ENCODE measurements at places on chromosomes 11 and 22. TPM values are rescaled to one million over a fixed set of nuclear protein-coding genes. Genes with fewer than 3 reads are reported as not detected.

GRCh38 chr11:86291466-86292262 lies 10.4 kb upstream of the HIKESHI start:
- H3K36me3 ChIP-seq = no peaks in the 10 kb centered on the region
- H3K4me1 ChIP-seq = no peaks in the 10 kb centered on the region
- H3K27me3 ChIP-seq = no peaks in the 10 kb centered on the region
- peak; percentile 82 for DNase-seq

GRCh38 chr11:67247946-67248550 lies 18.2 kb upstream of the GRK2 start:
- H3K4me1 ChIP-seq = no peaks in the 10 kb centered on the region
- H3K36me3 ChIP-seq = peaks cover 62% of the 10 kb centered on the region
- H3K4me3 ChIP-seq = no peak overlapping the region
- H3K27ac ChIP-seq = no peak overlapping the region
- DNase-seq = no peak
- H3K27me3 ChIP-seq = no peaks in the 10 kb centered on the region

DNA sequence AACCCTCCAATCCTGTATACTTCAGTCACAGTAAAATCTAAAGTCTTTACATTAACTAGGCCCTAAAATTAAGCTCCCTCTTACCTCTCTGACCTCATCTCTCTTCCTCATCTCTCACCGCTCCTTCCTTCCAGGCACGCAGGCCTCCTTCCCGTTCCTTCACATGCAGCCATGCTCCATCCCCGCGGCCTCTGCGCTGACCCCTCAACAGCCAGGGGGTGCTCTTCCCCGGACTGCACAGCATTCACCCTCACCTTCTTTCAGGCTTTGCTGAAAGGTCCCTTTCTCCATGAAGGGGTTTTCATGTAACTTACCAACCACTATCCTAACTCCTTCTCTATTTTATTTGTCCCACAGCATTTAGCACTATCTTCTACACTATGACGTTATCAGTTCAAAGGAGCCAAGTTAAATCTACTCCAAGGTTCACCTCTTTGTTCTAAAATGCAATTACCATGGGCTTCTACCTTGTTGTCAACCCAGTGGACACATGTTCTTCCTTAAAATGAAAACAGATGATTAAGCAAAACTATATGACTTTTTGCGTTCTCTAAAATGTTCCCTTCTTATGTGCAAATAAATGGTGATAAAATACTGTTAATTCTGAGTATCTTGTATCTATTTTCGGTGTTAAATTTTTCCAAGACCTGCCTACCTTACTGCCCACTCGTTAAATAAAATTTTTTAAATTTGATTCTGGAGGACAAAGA lies 57.8 kb upstream of the APOA1 start:
- peaks cover 26% of the 10 kb centered on the region for H3K36me3 ChIP-seq
- H3K4me3 ChIP-seq = no peak overlapping the region
- DNase-seq = no peak
- H3K27me3 ChIP-seq = no peaks in the 10 kb centered on the region

GRCh38 chr11:9692691-9693090 lies 28.8 kb downstream of the SWAP70 start:
- H3K27me3 ChIP-seq = no peaks in the 10 kb centered on the region
- DNase-seq = no peak
- H3K36me3 ChIP-seq = peaks cover 3% of the 10 kb centered on the region
- no peak overlapping the region for H3K27ac ChIP-seq

- no peak overlapping the region for H3K27ac ChIP-seq
- no peaks in the 10 kb centered on the region for H3K27me3 ChIP-seq
- DNase-seq = no peak
Observed at GRCh38 chr11:64100360-64100759, 64.6 kb downstream of the FLRT1 start.

- H3K4me1 ChIP-seq = peaks cover 88% of the 10 kb centered on the region
- no peak overlapping the region for H3K4me3 ChIP-seq
- H3K27ac ChIP-seq = no peak overlapping the region
- DNase-seq = no peak
- H3K27me3 ChIP-seq = no peaks in the 10 kb centered on the region
Observed at GRCh38 chr22:39526736-39527171, 5.8 kb downstream of the RPS19BP1 start.

DNA sequence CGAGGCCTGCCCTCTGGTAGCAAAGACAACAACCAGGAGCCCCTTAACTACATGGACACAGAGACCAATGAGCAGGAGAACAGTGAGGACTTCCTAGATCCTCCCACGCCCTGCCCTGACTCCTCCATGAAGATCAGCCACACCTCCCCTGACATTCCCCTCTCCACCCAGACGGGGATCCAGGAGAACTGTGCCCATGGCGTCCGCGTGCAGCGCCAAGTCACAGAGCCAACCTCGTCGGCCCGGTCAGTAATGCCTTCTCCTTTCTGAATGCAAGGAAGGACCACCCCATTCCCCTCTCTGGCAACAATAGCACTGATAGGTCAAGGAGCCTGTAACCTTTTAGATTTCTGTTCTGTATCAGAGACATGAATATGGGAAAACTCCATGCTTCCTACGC lies 51.4 kb downstream of the SYT9 start:
- no peak overlapping the region for H3K4me3 ChIP-seq
- H3K36me3 ChIP-seq = peaks cover 4% of the 10 kb centered on the region
- H3K27me3 ChIP-seq = no peaks in the 10 kb centered on the region
- H3K4me1 ChIP-seq = no peaks in the 10 kb centered on the region
- H3K27ac ChIP-seq = no peak overlapping the region

- no peak overlapping the region for H3K27ac ChIP-seq
- H3K27me3 ChIP-seq = no peaks in the 10 kb centered on the region
- no peak overlapping the region for H3K4me3 ChIP-seq
- H3K4me1 ChIP-seq = no peaks in the 10 kb centered on the region
Observed at GRCh38 chr11:113351068-113351450, 36.5 kb upstream of the ANKK1 start.

- DNase-seq = no peak
- peaks cover 7% of the 10 kb centered on the region for H3K4me1 ChIP-seq
- no peak overlapping the region for H3K4me3 ChIP-seq
Observed at GRCh38 chr22:40312050-40312449, 34.2 kb upstream of the ADSL start.

The SLC22A9 gene
- 0.11 TPM for polyA plus RNA-seq

The CD3E gene
- not detected for polyA plus RNA-seq

GRCh38 chr22:28112548-28113043 lies 193.5 kb upstream of the PITPNB start:
- no peak for DNase-seq
- H3K27me3 ChIP-seq = no peaks in the 10 kb centered on the region
- no peak overlapping the region for H3K27ac ChIP-seq
- H3K4me1 ChIP-seq = peaks cover 6% of the 10 kb centered on the region
- peaks cover 4% of the 10 kb centered on the region for H3K36me3 ChIP-seq

The NUMA1 gene
- 166 TPM for polyA plus RNA-seq

DNA sequence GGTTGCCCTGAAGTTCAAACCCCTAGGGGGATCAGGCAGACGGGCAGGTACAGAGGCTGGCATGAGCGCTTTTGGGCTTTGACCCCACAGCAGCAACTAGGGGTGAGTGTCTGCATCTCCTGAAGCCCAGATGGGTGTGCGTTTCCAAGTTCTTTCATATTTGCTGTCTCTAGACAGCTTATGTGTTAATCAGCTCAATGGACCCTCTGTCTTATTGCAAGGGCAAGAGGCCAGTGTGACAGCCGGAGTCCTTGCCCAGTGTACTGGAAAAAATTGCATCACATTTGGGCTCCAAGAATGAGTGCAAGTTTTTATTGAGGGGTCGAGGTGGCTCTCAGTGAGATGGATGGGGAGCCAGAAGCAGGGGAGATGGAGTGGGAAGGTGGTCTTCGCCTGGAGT lies 1863.7 kb upstream of the RAG2 start:
- no peaks in the 10 kb centered on the region for H3K4me1 ChIP-seq
- no peak for DNase-seq
- H3K27ac ChIP-seq = no peak overlapping the region

The APOBEC3B gene
- polyA plus RNA-seq = 2.6 TPM

GRCh38 chr11:126039485-126040271 lies 23.0 kb downstream of the CDON start:
- H3K4me1 ChIP-seq = no peaks in the 10 kb centered on the region
- H3K36me3 ChIP-seq = no peaks in the 10 kb centered on the region
- H3K27me3 ChIP-seq = no peaks in the 10 kb centered on the region
- H3K27ac ChIP-seq = no peak overlapping the region

The SMARCB1 gene
- polyA plus RNA-seq = 183 TPM

- no peak for DNase-seq
- H3K27ac ChIP-seq = no peak overlapping the region
- peaks cover 98% of the 10 kb centered on the region for H3K36me3 ChIP-seq
- H3K27me3 ChIP-seq = no peaks in the 10 kb centered on the region
Observed at GRCh38 chr22:23820748-23821211, 18.0 kb downstream of the DERL3 start.

GRCh38 chr22:45616432-45616831 lies 55.2 kb upstream of the ATXN10 start:
- no peaks in the 10 kb centered on the region for H3K27me3 ChIP-seq
- H3K4me1 ChIP-seq = peaks cover 14% of the 10 kb centered on the region
- H3K4me3 ChIP-seq = no peak overlapping the region
- no peak for DNase-seq
- no peaks in the 10 kb centered on the region for H3K36me3 ChIP-seq
- no peak overlapping the region for H3K27ac ChIP-seq

DNA sequence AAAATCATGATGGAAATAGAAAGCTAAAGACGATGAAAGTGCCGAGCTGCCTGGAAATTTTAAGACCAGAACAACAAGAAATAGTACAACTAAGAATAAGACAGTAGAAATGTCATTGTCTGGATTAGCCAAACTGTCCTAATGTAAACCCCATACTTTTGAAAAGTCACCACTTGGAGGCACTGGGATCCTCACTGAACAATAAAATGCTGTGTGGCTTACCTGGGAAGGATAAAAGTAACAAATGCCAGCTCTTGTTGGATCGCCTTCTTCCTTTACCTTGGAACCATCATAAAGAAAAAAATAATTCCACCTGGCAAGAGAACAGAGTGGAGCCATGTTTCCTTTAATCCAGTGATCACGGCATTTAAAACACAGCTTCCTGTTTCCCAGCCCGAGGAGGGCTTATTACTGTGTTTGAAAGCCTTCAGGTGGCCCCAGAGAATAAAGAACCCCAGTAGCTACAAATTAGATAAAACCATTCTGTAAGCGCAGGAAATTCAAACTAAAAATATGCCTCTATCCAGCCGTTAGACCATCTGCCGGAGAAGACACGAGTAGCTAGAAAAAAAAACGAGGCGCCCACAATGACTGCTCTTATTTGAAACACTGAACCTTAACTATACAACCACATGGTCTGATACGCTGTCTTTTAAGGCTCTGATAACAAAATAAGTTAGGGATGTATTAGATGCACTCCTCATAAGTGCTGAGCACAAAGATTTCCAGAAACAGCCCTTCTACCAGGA lies 4.4 kb downstream of the HPS4 start:
- H3K36me3 ChIP-seq = peaks cover 29% of the 10 kb centered on the region
- H3K4me3 ChIP-seq = peak overlapping the region; percentile 17
- no peak for DNase-seq
- peaks cover 17% of the 10 kb centered on the region for H3K4me1 ChIP-seq
- H3K27ac ChIP-seq = peak overlapping the region; percentile 6

DNA sequence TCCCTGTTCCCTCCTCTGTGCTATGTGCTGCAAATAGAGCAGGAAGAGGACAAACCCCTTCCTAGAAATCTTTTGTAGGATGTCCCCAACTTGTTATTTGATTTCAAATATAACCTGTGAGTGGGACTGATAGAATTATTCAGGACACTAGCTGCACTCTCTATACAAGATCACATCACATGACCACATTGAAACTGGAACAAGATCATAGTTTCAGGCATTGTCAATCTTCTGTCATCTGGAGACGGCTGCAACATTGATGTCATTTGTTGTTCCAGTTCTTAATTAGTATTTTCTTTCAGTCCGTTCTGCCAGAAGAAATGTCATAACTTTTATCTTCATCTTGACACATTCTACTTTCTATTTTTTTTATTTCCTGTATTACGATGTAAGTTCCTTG lies 89.3 kb downstream of the GRIA4 start:
- no peak for DNase-seq
- no peak overlapping the region for H3K27ac ChIP-seq
- H3K36me3 ChIP-seq = no peaks in the 10 kb centered on the region
- no peaks in the 10 kb centered on the region for H3K4me1 ChIP-seq

GRCh38 chr22:23094260-23094659 lies 23.9 kb downstream of the GNAZ start:
- peaks cover 68% of the 10 kb centered on the region for H3K4me1 ChIP-seq
- H3K27ac ChIP-seq = no peak overlapping the region
- no peaks in the 10 kb centered on the region for H3K27me3 ChIP-seq
- peaks cover 63% of the 10 kb centered on the region for H3K36me3 ChIP-seq
- no peak overlapping the region for H3K4me3 ChIP-seq

DNA sequence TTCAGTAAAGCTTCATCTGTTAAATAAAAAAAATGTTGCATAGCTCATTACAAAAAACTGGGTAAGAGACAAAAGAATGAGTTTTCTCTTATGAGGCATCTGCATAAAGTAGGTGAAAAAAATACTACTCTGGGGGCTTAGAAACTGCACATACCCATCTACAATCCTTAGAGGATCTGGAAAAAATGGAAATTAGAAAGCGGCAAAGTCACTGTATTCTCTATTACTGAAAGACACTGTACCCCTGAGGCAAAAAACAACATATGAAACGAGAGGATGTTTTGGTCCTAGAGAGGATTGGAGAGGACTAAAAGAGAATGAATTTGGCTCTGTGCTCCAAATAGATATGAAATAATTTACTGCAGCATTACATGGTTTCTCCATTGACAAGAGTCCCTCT lies 206.7 kb upstream of the PITPNB start:
- H3K27me3 ChIP-seq = no peaks in the 10 kb centered on the region
- H3K4me1 ChIP-seq = no peaks in the 10 kb centered on the region
- no peak overlapping the region for H3K27ac ChIP-seq
- no peak for DNase-seq
- H3K36me3 ChIP-seq = no peaks in the 10 kb centered on the region
- H3K4me3 ChIP-seq = no peak overlapping the region

- H3K36me3 ChIP-seq = peaks cover 9% of the 10 kb centered on the region
- peaks cover 19% of the 10 kb centered on the region for H3K4me1 ChIP-seq
- H3K27ac ChIP-seq = no peak overlapping the region
- H3K27me3 ChIP-seq = no peaks in the 10 kb centered on the region
Observed at GRCh38 chr11:10623797-10624761, 55.6 kb upstream of the LYVE1 start.

The CRYBB3 gene
- 0.60 TPM for polyA plus RNA-seq

- H3K4me1 ChIP-seq = no peaks in the 10 kb centered on the region
- peaks cover 4% of the 10 kb centered on the region for H3K27me3 ChIP-seq
- H3K36me3 ChIP-seq = no peaks in the 10 kb centered on the region
- no peak overlapping the region for H3K27ac ChIP-seq
- no peak overlapping the region for H3K4me3 ChIP-seq
- no peak for DNase-seq
Observed at GRCh38 chr11:72160319-72160718, 24.8 kb downstream of the FOLR3 start.

DNA sequence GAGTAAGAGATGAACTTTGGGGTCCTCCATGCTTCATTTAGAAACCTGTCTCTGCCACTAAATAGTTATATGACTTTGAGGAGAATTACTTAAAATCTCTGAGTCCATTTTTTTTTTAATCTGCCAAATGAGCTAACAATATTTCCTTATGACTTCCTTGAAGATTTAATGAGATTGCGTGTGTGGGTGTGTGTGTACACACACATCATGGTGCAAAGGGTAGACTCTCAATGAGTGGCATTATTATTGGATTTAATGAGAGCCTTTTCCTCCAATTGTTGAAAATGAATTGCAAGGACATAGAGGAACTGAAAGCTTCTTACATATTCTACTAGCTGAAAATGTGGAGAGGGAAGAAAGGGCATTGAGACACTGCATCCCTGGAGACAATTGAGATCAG lies 573.5 kb upstream of the LUZP2 start:
- no peaks in the 10 kb centered on the region for H3K36me3 ChIP-seq
- H3K4me1 ChIP-seq = no peaks in the 10 kb centered on the region
- DNase-seq = no peak
- no peak overlapping the region for H3K27ac ChIP-seq
- no peak overlapping the region for H3K4me3 ChIP-seq
- no peaks in the 10 kb centered on the region for H3K27me3 ChIP-seq

Data from spinal cord (tissue), 10 donors.